ENCODE measurements at places on chromosomes 2 and 18.

DNA sequence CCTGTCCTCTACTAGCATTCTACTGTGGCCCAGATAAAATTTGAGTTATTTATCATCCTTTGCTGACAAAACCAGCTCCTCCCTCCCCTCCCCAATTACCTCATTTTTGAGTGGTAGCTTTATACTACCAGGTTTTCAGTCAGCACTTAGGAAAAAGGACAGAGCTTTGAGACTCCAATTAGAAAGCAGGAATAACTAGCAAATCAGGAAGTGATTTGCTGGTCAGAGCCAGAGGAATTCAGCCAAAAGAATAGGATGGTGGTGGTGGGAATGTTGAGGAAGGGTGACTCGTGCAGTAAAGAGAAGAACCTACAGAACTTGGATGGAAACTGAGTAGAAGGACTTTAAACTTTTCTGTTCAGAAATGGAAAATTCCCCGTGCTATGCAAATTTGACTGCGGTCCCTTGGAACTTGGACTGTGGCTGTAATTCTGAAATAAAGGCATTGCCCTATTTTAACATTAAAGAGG lies 3.7 kb downstream of the MYL12B start:
- DNase-seq = no peak

DNA sequence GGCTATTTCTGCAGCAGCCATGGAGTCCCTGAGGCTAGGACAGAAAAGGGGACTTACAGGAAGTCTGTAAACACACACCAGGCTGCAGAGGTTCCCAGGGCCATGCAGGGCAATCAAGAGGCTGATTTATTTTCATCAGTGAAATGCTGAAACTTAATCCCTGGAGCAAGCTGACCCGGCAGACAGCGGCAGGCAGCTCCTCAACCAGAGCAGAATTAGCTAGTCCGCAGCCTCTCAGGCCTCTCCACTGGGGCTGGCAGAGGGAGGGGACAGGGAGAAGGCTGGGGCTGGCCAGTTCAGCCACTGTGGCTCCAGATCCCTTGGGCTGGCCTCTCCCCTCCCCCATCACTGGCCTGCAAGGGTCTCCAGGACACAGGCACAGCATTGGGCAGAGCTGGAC lies 136.3 kb downstream of the TNS1 start:
- DNase-seq = no peak

GRCh38 chr18:74722237-74722636 lies 124.6 kb downstream of the ZNF407 start:
- DNase-seq = no peak

DNA sequence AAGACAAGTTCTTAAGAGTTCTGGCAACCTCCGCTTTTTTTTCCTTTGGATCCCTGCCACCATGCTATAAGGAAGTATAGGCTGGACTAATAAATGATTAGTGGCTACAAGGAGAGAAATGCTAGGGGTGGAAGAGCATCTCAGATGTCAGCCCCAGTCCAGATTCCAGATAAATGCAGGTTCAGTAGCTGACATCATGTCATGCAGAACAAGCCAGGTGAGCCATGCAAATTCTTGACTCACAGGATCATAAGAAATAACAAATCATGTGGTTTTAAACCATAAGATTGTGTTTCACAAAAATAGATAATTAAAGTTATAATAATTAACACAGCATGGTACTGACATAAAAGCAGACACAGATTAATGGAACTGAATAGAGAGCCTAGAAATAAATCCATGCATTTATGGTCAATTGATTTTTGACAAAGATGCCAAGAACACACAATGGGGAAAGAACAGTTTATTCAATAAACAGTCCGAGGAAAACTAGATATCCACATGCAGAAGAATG lies 152.9 kb upstream of the SESTD1 start:
- DNase-seq = no peak

GRCh38 chr2:235594964-235595363 lies 101.1 kb downstream of the AGAP1 start:
- no peak for DNase-seq

DNA sequence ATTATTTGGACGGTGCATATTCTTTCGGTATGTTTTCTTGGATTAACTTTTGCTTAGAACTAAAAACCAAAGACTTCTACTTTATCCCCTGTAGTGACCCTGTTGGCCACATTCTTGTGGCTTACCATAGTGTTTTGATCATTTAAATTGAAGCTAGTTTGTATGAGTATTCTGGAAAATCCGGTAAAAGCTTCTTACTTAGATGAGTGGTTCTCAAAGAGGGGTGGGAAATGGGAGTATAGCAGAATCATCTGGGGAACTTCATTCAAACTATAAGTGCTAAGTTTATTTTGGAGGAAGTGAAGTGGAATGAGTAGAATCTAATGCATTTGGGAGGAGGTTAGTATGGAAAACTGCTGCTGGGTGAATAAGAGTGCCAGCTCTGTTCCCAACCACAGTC lies 3.8 kb downstream of the PPP1CB start:
- no peak for DNase-seq

GRCh38 chr18:79853303-79853992 lies 55.7 kb downstream of the KCNG2 start:
- DNase-seq = no peak

DNA sequence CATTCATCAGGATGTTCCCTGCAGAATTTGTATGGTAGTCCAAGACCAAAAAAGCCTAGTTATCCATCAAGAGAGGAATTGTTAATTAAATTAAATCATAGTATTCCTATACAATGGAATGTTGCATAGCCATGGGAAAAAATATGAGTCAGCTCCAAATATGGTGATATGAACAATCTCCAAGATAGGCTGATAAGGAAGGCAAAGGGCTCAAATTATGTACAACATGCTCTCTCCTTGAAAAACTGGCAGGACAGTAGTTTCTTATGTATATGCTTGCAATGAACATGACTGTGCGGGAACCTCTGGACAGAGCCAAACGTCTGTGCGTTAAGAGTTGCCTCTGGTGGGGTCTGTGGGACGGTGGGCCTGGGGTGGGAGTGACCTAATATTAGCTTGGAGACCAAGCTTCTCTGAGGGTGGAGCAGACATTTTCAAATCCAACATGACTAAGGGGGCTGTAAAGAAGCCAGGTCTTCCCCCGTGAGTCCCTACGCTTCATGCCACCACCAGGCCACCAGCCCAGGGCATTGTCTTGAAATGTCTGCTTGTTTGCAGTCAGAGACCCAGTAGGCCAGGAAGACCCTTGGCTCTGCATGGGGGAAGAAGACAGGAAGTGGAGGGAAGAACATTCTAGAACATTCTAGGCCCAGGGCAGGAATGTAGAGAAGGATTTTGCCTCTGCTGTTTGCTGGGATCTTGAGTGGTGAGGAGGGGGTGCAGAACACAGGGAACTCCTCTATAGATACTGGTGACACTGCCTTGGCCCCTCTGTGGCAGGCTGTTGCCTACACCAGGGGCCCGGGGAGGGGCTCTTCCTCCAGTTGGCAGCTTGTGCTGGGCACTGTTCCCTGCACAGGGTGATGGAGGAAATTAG lies 244.0 kb upstream of the HS6ST1 start:
- DNase-seq = no peak

DNA sequence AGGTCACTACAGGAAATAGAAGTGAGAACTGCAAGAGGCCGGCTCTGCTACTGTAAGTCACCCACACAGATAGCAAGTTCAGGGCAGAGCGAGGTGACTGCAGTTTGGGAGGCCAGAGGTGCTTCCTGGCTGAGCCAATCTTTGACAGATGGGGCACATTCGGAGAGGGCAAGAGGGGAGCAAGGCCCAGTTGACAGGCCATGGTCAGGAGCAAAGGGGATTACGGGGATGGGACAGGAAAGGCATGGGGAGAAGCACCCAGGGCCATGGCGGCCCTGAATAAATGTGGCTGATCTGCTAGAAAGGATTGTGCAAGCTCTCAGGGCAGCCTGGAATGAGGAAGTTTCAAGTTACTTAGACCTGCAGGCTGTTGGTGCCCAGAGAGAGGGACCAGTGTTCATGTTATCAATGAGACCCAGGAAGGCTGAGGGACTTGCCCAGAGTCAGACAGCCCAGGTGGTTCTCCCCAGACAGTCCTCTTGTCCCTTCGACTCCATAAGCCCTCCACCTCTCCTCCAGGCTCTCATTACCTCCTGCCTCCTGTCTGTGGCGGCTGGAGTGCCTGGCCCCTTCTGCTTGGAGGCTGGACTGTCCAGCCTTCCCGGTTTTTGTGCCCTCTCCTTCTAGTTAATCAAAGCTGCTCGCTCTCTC lies 123.3 kb downstream of the CTIF start:
- DNase-seq = no peak

DNA sequence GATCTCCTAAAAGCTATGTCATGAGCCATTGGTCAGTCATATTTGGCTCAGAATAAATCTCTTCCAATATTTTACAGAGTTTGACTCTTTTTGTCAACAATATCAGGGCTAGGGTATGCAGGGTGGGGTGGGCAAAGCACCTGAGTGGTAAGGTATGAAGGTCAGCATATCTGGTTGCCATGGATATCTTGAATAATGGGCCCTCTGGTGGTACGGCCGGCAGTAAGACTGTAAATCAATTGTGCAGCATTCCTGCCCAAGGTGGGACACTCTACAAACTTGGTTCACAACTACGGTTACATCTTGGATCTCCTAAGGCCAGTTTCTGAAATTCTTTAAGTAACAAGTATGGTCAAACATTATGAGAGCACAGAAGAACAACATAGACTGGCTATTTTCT lies 119.6 kb downstream of the SPOPL start:
- DNase-seq = no peak

DNA sequence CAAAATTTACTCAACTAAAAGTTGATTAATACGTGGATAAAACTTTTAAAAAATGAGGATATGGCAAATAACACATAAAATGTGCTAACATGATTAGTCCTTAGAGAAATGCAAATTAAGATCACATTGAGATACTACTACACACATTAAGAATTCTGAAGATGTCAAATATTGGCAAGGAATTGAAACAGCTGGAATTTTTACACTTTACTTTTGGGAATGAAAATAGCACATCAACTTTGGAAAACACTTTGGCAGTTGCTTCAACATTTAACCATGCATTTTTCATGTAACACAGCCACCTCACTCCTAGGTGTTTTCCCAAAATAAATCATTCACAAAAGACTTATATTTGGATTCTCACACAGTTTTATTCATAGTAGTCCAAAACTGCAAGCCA lies 687.9 kb upstream of the SETBP1 start:
- no peak for DNase-seq

GRCh38 chr2:230124757-230125431 lies 56.2 kb upstream of the SLC16A14 start:
- no peak for DNase-seq

DNA sequence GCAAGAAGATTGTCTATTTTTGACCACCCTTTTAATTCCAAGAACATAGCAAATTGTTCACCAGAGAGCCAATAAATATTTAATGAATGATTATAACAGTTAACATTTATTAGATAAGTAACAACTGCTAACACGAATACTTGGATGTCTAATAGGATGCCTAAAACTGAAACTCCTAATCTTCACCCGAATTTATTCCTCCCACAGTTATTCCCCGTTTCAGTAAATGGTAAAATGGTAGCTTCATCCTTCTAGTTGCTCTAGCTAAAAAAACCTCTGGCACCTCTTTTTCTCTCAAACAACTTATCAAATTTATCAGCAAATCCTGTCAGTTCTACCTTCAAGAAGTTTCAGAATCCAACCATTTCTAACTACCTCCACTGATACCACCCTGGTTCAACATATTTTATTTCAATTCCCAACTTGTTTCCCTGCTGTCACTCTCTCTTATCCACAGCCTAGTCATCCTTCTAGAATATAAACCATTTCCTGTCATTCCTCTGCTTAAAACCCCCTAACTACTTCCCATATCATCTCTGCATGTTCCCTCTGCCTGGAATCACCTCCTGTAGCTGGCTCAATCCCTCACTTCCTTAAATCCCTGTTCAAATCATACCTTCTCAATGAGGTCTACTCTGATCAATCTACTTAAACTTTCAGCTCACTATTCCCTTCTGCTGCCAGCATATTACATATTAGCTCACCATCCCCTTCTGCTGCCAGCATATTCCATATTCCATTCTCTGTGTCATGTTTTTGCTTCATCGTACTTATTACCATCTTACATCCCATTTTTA lies 93.8 kb downstream of the ROCK2 start:
- no peak for DNase-seq

DNA sequence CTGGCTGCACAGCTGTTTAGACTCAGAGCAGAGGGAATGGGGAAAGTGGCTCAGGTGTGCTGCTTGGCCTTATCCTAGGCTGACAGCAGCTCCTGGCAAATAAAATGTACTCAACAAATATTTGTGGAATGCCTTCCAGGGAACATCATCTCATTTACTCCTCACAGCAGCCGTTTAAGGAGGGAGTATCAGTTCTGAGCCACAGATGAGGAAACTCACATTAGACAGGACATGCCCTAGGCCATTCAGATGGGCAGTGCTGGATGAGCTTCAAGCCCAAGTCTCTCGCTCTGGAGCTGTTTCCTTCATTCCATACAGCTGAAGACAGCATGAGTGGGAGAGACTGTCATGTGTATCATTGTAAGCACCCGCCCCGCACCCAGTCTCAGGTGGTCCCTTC lies 129.6 kb upstream of the CNGA3 start:
- no peak for DNase-seq

- DNase-seq = no peak
These were observed 148.7 kb upstream of the OSR1 start for GRCh38 chr2:19507137-19507536.

- DNase-seq = no peak
These were observed 14.3 kb downstream of the ZNF142 start for GRCh38 chr2:218645126-218645525.

DNA sequence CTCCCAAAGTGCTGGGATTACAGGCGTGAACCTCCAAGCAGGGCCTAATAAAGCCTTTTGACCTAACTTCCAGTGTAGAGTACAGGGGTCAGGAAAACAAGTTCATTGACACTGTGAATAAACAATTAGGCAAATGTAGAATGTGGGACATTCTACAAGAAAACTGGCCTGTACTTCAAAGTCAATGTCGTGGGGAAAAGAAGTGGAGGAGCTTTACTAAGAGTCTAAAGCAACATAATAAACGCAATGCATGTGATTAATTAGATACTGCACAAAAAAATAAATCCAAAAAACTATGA lies 3.6 kb upstream of the RRM2 start:
- no peak for DNase-seq

DNA sequence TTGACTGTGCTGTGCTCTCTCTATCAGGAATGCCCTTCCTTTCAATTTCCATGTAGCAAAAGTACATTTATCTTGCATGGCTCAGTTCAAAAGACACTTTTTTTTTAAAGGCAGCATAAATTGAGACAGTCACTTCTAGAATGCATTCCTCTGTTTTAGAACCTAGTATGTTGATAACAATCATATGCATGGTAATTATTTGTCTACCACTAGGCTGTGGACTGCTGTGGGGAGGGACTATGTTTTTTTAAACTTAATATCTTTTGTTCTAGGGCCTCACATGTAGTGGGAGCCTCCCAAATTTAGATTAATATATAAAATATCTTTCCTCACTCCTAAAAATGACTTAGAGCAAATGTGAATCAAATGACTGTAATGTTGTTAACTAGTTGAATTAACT lies 269.9 kb downstream of the MEIS1 start:
- no peak for DNase-seq

- DNase-seq = no peak
These were observed 18.3 kb upstream of the SP3 start for GRCh38 chr2:173983391-173983871.

- DNase-seq = no peak
These were observed 137.3 kb downstream of the SETBP1 start for GRCh38 chr18:44817831-44818473.

Data from stimulated activated CD4-positive, alpha-beta T cell treated with anti-CD3 and anti-CD28 coated beads, TNF-alpha, amount 100 ng/mL, for 1 hour (primary cell).